Testis (tissue), 5 donors: ENCODE measurements at places on chromosomes 4 and X. TPM values are rescaled to one million over a fixed set of nuclear protein-coding genes. Genes with fewer than 3 reads are reported as not detected.
A peak's percentile ranks its signal among the peaks of the same experiment; 100 is the strongest.

DNA sequence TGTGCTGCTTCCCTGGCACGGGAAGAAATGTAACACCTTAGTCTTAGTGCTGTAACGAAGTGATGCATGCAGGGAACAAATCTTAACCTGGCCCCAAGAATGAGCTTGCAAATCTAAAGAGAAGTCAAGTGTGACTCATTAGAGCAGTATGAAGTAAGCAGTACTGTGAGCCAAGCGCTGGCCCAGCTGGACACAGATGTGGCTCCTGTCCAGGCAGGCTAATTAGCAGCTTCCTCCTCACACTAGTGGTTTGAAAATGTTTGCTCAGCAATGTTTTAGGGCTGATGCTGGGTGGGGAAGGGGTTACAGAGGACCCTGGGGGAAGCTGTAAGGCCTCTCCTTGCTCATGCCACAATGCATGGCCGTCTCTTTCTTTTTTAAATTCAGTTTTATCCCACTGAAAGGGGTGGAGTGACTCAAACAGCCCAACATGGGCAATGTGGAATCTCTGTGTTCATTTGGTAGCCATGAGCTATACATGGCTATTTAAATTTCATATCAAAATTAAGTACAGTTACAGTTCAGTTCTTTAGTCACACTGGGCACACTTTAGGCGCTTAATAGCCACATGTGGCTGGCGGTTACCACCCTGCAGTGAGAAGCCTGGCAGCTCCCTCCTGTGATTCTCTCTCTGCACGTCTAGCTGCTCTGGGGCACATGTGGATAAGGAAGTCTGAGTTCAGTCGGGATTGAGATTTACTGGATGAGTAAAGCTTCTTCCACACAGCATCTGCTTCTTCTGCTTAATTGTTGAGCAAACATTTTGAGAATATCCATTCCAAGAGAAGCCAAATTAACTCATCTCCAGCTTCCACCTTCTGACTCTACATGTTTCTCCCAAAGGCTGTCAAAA, 48.8 kb downstream of the MAP7D2 start:
- peak; percentile 64 for DNase-seq

DNA sequence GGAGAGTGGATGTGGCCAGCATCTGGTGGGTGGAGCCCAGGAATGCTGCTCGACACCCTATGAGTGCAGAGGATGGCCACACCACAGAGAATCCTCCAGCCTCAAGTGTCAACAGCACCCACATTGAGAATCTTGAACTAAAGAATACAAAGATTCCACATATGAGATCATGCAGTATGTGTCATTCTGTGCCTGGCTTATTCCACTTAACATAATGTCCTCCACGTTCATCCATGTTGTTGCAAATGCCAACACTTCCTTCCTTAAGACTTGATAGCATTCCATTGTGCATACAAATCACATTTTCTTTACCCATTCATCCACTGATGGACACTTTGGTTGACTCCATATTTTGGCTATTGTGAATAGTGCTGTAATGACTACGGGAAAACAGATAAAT, 145.8 kb downstream of the PRKX start:
- no peak for DNase-seq

DNA sequence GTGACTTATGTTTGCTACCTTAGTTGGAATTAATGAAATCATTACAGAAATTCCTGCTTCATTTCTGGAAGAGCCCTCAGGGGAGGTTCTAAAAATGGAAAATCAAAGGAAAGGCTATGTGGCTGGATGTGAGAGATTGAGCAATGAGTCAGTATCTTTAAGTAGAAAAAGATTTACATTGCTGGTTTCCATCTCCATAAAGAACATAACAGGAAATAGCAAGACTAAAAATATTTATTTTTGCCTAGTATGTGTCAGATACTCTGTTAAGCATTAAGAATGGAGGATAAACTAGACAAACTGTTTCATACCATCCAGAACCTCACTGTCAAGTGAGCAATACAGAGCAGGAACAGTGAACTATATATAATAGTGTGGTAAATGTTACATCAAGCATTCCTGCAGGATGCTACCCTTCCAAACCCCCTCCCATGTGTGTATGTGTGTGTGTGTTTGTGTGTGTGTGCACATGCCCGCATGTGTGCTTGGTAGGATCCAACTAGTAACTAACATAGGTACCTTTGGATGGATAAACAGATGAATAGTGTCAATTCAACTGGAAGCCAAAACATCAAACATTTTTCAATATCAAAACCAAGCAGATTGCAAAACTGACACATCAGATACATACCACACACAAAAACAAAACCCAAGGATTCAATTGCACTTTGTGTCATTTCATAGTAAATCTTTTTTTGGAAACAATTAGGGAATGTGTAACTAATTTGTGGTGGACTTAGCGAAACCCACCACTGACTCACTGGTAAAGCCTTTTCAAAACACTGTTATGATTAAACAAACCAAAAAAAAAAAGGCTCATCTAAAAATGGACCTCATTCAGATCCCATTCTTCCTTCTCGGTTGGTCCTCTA, 223.4 kb downstream of the SHROOM3 start:
- DNase-seq, result no peak

- no peak for DNase-seq
These were observed at the start of gene TMPRSS11B for GRCh38 chr4:68245594-68245993. Gene TMPRSS11B (minus strand): TSS chr4:68245694. CDS start chr4:68245558, 136 bp downstream.

DNA sequence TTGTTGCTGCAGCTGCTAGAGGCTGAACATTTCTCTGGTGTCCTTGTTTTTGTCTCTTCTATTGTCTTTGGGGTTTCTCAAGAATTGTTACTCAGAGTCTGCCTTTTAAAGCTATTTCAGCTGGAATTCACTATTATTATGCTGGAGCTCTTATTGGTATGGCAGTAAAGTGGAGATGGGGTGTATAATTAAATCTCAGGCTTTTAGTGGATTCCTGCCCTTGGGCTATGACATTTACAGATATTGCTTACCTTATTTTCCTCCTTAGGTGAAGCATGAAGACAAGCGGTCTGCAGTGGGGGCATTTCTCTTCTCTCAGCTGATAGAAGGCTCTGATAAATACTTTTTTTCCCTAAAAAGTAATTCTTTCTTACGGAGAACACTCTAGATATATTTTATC, 1656.6 kb upstream of the IGFBP7 start:
- no peak for DNase-seq

GRCh38 chr4:111992351-111993168, 152.7 kb upstream of the FAM241A start:
- no peak for DNase-seq

The PDE6B gene
- 11.4 TPM for total RNA-seq

The CXCL11 gene
- total RNA-seq, result 0.55 TPM

DNA sequence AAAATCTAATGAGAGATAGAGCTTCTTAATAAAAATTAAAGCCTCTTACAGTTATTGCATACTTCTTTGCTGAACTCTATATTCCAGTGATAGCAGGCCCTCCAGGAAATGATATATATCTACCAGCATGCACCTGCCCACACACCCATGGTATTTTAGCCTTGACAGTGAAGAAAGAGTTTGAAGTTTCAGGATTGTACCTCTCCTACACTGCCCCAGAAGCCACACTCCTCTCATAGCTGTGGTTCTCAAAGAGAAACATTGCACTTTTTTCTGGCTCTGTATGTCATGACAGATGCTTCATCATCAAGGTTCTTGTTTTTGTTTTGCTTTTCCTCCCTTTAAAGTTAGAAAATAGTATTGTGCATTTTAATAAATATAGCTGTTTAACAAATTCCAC, 34.0 kb downstream of the INPP4B start:
- no peak for DNase-seq

DNA sequence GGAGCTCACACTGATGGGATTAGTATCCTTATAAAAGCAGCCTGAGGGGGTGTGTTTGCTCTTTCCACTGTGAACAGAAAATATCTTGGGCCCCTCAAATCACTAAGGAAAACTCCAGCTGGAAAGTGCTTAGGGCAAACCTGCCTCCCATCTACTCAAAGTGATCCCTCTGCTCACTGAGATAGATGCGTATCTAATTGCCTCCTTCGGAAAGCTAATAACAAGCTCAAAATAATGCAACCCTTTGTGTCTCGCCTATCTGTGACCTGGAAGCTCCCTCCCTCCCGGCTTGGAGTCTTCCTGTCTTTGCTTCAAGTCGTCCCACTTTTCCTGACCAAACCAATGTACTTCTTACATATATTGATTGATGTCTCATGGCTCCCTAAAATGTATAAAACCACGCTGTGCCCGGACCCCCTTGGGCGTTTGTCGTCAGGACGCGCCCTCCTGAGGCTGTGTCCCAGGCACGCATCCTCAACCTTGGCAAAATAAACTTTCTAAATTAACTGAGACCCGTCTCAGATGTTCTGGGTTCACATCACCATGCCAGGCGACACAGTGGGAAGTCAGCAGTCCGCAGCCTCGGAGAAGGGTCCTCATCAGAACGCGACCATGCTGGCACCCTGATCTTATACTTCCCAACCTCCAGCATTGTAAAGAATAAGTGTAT, 34.1 kb upstream of the SORCS2 start:
- DNase-seq, result no peak

The BCORL1 gene
- 33.1 TPM for total RNA-seq

- DNase-seq, result no peak
These were observed 110.4 kb downstream of the RPA4 start for GRCh38 chrX:96994093-96994492.

GRCh38 chr4:6799091-6799490, 16.6 kb downstream of the KIAA0232 start:
- DNase-seq, result no peak

GRCh38 chrX:104565791-104566680, at the start of gene IL1RAPL2:
Gene IL1RAPL2 (plus strand): TSS chrX:104566199.
- DNase-seq, result peak; percentile 54

DNA sequence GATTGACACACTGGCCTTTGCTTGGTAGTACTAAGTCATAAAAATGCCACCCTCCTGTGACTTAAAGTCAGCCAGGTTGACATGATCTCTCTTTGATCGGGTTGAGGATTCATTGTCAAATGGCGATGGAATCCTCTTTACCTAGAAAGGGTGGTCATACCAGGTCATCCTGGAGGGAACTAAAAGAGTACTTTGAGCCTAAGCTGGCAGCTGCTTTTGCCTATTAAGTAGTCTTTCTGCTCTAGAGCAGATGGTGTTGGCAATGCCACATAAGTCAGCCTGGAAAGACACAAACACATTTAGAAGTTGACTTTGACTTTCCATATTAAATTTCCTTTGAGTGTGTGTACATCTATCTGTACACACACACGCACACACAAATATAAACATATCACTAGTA, 39.2 kb upstream of the C4orf54 start:
- DNase-seq, result no peak

DNA sequence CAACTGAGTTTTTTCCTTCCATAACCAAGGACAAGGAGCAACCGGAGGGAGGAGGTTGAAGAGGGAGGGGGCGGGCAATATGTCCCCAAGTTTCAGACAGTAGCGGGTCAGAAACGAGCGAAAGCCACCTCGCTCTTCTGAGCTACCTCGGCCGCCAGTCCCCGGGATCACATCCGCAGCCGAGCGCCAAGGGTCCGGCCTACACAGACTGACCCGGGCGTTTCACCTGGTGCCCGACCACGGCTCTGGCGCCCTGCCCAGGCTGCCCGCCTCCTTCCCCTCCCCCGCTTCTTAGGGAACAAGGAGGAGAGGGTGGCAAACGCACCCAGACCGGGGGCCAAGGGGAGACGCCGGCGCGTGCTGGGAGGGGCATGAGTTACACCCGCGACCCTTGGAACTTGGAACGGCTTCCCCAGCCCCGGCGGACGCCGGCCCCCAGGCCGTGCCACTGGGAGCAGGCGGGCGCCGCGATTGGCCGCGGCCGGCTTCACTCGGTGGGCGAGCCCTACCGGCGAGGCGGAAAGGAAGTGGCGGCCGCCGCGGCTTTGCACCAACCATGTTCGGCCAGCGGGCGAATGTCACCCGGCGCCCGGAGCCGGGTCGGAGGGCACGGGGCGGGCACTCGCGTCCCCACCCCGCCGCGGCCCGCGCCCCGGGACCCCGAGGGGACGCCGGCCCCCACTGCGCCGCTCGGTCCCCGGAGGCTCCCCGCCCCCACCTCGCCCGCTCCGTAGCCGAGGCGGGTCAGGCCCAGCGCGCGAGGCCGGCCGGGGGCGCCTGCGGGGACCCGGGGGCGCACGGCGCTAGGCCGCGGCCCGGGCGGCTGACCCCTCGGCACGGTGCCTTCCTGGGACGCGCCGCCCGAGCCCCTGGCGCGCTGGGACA, 1.5 kb downstream of the IRF2 start:
- peak; percentile 83 for DNase-seq

- DNase-seq, result no peak
These were observed 84.0 kb upstream of the QRFPR start for GRCh38 chr4:121464854-121465253.

GRCh38 chr4:142386449-142386848, 459.7 kb downstream of the INPP4B start:
- DNase-seq, result no peak

DNA sequence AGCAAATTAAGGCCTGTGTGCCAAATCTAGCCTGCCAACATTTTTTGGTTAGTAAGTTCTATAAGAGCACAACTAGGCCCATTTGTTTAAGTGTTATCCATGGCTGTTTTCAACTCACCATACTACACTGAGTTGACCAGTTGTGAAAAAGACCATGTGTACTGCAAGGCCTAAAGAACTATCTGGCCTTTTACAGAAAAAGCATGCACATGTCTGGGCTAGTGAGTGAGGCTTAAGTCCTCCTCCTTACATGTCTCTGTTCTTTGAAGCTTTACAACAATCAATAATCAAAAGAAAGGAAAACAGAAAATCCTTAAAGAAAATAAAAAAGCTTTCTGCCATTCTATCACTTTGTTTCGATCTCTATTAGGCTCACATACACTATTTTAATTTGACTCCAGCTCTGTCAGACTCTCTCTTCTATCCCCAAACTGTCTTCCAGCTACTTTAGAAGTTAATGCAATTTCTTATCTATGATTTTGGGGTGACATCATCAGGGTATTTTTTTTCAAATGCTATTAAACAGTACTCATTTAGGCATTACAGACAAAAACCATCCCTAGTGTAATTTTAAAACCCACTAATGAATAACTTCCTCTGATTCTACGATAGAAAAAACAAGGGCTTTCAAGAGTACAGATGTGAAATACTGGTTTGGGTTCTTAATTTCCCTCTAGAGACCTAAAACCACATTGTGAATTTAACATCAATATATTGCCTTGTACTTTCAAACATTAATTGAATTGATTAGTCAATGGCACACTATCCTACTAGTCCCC, 161.8 kb downstream of the MAB21L2 start:
- DNase-seq, result no peak

DNA sequence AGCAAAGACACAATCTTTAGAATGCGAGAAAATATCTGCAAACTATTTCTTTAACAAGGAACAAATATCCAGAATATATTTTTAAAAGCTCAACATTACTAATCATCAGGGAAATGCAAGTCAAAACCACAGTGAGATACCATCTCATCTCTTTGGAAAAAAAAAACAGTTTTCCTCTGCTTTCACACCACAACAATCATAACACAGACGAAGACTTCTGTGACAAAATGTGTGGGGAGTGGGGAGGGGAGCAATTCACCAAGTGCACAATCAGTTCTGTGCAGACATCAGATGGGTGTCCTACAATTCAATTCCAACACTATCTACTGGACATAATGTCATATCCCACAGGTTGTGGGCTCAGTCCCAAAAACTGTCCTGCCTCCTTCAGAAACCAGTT, 293.2 kb upstream of the SLC7A11 start:
- DNase-seq, result no peak

The SPANXA1 gene
- total RNA-seq, result not detected
